Stimulated activated CD4-positive, alpha-beta T cell treated with anti-CD3 and anti-CD28 coated beads, Interleukin-4, amount 100 ng/mL, for 24 hours (primary cell): ENCODE measurements at places on chromosomes 4 and X.

- DNase-seq = no peak
Observed at GRCh38 chr4:165628572-165628971, 244.5 kb upstream of the TLL1 start.

DNA sequence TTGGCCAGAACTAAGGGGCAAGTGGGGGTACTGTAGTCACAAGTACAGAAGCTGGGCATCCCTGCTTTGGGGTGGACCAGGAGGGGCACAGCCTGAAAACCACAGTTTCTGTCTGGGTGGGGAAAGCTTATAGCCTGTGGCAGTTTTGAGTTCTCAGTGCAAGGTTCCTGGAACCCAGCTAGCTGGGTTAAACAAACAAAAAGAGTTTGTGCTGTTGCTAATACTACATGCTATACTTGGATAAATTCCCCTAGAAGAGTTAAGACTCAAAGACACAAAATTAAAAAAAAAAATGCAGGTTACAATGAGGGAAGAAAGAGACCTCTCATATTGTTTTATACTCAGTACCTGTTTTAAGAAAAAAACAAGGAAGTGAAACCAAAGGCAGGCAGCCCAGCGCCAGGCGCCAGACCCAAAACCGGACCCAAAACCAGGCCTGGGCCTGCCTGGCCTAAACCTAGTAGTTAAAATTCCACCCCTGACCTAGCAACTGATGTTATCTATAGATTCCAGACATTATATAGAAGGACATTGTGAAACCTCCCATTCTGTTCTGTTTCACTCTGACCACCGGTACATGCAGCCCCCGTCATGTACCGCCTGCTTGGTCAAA lies 50.8 kb downstream of the SLC2A9 start:
- DNase-seq = no peak

- no peak for DNase-seq
Observed at GRCh38 chr4:94757192-94758140, at the start of gene BMPR1B. Gene BMPR1B, plus strand, starts transcription at chr4:94757955. Its CDS starts 346,470 bp downstream, at chr4:95104425.

DNA sequence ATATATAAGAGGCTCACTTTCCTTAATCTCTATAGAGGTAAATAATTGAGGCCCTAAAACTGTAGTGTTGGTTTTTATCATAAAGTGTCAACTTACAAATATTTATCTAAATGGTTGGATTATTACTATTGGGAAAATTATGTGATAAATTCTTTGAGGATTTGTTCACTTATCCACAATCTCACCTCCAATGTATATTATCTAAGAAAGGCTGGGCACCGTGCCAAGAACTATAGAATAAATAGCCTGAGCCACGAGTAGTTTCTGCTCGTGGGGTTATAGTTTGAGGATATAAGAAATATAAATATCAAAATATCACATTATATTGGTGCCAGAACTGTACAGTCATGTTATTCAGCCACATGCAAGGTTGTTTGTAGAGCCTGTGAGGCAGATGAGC lies 177.9 kb downstream of the VEGFC start:
- DNase-seq = no peak

- no peak for DNase-seq
Observed at GRCh38 chrX:40705658-40706312, 29.6 kb downstream of the MED14 start.

- DNase-seq = no peak
Observed at GRCh38 chr4:108109111-108109510, 59.6 kb downstream of the LEF1 start.

DNA sequence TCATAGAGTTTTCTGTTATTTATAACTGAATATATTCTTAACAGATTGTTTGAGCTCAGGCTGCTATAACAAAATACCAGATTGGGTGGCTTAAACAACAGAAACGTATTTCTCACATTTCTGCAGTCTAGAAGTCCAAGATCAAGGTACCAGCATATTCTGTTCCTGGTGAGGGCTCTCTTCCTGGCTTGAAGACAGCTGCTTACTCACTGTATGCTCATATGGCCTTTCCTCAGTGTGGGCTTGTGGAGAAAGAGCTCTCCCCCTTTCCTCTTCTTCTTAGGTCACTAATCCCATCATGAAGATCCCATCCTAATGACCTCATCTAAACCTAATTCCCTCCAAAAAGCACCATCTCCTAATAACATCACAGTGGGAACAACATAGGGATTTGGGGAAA lies 117.8 kb downstream of the RASGEF1B start:
- no peak for DNase-seq

GRCh38 chr4:76585897-76586360 lies 150.9 kb downstream of the SHROOM3 start:
- peak; percentile 4 for DNase-seq

DNA sequence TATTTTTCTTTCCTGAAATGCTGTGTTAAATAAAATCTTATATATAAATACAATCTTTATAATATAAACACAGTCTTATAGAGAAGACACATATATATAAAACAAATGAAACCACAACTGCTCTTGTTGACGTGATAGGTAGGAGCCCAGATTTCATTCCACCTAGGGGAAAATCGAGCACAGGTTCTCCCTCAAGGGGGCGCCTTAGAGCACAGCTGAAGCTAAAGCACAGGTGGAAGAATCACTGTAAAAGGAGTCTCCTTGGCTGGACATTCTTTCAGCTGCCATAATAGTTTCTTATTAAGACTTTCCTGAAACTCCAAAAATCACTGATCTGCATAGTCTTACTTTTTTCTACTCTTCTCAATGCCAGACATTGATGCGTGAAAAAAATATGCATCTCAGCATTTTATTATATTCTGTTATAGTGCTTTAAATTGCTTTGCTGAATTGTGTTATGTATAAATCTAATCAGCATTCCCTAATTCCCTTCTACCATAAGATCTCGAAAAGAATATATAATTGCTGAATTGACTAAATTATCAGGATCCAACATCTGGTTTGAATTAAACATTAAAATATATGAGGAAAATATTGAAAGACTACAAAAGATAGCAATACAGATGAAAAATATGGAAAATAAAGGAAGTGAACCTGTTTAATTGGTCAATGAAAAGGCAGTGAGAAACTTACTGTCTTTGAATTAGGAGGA lies 25.5 kb upstream of the RXFP1 start:
- peak; percentile 9 for DNase-seq

DNA sequence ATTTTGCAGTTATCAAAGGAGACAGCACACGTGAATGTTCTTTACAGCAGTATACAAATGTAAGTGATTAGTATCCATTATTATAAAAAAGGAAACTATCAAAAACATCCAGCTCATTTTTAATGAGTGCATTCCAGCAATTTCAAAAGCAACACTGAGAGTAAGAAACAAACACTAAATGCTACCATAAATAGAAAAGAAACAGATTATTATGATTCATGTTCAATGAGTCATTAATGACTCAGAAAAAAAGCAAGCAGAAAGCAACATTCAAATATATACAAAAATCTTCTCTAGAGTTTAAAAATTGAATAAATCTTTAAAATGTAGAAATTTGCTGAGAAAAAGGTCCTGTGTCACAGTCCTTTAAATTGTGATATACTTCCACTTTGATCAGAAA lies 346.5 kb upstream of the FMR1 start:
- DNase-seq = no peak

- no peak for DNase-seq
Observed at GRCh38 chrX:136867518-136867917, 13.0 kb downstream of the RBMX start.

DNA sequence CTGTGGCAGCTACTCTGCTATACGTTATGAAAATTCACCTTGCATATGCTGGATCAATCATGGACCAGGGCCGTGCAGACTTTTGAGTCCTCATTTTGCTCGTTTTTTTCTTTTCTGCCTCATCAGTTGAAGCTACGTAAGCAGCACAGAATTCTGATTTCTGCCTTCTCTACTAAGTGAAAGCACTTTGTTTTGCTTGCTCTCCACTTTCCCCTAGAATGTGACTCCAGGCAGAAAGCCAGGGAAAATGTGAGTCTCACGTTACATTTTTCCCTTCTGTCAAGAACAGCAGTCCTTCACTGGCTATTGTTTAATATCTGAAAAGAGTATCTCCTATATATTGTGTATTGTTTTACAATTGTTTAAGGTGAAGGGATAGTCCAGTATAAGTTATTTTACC lies 1840.1 kb downstream of the PCDH7 start:
- no peak for DNase-seq

GRCh38 chr4:104411502-104411901 lies 83.2 kb downstream of the CXXC4 start:
- DNase-seq = no peak

DNA sequence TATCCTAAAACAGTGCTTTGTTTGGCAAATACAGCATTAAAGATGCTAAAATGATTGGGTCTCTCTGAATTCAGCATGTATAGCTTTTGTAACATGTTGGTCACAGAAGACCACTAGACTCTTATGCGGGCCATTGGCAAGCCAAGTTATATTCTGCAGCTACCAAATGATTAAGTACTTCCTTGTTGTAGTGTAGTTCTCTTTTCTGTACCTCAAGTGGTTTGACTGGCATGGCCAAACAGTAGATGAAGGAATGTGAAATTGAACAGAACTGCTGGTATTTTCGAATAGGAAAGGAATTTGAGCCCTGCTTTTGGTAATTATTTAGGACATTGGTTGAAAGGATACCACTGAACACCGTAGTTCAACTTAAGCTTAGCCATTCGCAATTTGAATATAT lies 193.9 kb upstream of the GPC4 start:
- DNase-seq = no peak

GRCh38 chr4:36348403-36348938 lies 67.1 kb downstream of the DTHD1 start:
- DNase-seq = peak; percentile 51

GRCh38 chr4:103773691-103774231 lies 54.0 kb upstream of the TACR3 start:
- no peak for DNase-seq

DNA sequence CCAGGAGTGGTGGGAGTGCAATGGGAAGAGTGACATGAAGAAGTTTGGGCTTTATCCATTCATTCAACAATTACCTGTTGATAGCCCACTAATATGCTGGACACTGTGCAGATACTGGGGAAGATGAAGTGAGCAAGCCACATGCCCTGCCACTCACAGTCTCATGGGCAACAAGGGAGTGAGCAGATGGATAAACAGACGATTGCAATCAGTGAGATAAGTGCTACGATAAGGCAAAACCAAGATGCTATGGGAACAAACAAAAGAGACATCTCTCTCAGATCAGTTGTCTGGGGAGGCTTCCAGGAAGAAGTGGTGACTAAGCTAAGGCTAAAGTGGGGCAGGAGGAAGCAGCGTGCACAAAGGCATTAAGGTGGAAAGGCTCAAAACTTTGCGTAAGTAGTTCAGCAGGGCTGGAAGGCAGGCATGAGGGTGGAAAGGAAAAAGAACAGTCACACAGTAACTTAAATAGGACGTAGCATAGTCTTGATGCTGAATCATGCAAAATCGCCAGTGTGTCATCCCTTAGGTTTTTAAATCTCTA lies 31.7 kb downstream of the GAB3 start:
- peak; percentile 47 for DNase-seq
